CD4-positive, alpha-beta T cell treated with Interferon gamma for 1 hour (primary cell): ENCODE measurements at places on chromosomes 2 and 18.

- no peak for DNase-seq
Observed at GRCh38 chr2:31440764-31441163, 26.2 kb upstream of the XDH start.

DNA sequence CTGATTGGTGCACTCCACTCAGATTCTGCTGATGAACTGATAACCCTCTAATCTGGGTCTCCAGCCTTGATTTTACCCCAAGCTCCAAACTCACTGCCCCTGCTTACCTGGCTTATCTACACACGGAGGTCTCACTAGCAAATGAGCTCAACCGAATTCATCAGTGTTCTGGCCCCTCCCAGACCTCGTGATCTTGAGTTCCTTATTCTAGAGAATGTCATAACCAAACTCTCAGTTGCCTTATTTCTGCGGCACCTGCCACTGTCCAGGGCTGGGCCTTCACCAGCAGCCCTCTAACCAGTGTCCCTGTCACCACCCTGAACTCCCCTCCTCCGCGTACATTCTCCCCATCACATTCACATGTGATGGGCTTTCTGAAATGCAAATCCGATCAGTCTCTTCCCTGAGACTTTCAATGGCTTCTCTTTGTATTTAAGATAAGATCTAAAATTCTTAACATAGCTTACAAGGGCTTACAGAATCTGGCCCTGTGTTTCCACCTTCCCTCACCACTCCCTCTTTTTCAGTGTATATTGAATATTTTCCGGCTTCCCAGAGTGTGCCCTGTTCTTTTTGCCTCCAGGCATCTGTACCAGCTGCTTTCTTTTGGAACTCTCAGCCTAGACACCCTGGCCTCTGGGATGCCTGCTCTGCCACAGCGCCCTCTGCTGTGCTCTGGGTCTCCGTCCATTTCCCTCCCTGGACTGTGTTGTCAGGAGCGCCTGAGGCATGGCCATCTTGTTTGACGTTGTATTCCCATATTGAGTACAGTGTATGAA, 31.1 kb downstream of the NAB1 start:
- DNase-seq, result peak; percentile 61

- DNase-seq, result no peak
Observed at GRCh38 chr2:133516405-133517026, 51.7 kb downstream of the NCKAP5 start.

- DNase-seq, result no peak
Observed at GRCh38 chr18:24878289-24878688, 417.9 kb downstream of the HRH4 start.

DNA sequence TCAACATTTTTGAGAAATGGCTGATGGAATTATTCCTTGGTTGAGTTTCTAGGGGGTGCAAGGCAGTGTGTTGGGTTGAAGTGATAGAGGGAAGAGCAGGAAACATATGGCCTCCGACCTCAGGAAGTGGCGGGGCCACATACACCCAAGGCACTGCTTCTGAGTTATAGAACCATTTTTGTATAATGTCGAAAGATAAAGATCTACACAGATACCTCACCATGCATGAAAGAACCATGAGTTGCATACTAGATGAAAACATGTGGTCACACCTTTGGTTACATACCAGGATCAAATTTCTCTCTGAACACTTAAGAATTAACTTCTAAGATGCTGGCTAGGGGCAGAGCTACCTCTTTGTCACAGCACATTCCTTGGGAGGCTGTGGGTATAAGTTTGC, 23.2 kb downstream of the LAMA3 start:
- DNase-seq, result no peak

GRCh38 chr2:46963941-46964673, 48.5 kb upstream of the MCFD2 start:
- no peak for DNase-seq

GRCh38 chr2:217327953-217328621, 468.2 kb upstream of the TNP1 start:
- DNase-seq, result no peak

DNA sequence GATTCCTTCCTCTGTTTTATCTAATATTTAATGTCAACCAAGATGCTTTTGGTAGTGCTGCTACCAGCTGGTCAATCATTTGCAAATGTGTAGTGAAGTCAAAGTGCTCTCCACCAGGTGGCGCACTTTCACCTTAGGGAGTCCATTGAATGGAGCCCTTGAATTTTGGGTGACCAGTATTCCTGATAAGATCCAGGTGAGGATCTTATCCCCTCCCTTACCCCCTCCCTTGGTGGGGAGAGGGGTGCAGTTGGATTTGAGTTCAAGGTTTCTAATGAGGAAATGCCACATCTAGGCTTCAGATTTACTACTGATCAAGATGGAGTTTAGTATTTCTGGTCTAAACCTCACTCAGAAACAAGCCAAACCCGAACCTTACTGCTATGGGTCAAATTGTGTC, 12.0 kb upstream of the E2F6 start:
- peak; percentile 63 for DNase-seq

DNA sequence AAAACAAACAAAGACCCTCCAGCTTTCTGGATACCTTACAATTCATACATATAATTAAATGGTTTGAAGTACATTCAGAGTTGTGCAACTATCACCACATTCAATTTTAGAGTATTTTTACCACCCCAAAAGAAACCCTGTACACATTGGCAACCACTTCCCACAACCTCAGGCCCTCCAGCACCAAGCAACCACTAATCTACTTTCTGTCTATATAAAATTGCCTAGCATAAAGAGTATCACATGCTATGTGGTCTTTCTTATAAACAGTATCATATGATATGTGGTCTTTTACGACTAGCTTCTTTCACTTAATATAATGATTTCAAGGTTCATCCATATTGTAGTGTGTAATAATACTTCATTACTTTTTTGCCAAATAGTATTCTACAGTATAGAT, 7.3 kb downstream of the IER3IP1 start:
- DNase-seq, result no peak
